ENCODE measurements at places on chromosomes 3 and 15.

DNA sequence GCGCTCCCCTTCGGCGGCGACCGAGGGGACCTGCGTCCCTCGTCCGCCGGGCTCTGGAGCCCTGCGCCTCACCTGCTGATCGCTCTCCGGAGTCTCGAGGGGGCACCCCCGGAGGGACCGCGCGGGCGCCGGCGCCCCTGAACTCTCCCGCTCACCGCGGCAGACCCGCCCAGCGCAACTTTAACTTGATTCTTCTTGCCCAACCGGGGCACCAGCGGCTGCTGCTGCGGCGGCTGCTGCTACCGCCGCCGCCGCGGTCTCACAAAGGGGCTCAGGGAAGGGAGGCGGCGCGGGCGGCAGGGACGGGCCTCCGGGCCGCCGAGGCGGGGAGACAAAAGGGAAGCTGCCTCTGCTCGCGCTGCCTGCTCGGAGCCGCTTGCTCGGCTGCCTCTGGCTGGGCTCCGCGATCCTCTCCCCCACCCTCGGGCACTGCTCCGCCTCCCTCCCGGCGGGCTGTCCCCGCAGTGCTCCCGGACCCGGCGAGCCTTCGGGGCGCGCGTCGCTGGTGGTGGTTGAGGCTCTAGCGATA, at the start of gene PPM1L:
Gene PPM1L (plus strand): TSS at position 456 of the 529 bp plus-strand sequence.
- DNase-seq: peak; percentile 65

DNA sequence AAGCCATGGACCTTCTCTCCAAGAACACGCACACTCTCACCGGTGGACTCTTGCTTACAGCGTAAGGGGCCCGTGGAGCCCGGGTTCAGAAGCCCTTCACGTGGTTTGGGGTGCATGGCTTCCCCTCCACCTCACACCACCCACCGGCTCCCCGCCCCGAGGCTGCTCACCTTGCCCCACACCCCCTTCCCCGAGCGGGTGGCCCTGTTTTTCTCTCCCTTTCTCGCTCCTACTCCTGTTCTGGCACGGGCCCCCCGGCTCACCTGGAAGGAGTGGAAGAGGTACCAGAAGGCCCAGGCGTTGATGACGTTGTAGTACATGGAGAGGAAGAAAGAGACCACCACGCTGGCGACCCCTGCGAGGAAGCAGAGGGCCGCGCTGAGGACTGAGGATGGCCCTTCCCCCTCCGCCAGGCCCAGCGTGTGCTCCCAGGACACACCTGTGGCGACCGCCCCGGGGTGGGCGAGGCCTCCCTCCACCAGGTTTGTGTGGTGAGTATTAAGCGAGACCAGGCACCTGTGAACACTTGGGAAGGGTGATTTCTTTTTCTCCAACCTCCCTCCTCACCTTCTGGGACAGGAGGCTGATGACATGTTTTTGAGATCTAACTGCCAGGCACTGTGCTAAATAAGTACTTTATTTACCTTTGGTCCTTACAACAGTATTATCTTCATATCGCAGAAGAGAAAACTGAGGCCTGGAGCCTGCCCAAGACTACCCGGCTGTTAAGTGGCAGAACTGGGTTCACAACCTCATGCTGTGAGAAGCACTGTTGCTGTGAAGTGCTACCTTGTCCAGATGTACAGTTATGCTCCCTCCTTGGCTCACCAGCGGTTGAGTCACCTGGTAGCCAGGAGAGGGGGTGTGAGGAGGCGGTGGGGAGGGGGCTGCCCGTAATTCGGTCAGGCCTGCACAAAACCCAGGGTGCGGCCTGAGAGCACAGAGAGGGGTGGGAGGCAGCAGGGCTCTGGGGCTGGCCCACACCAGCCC, 16.3 kb downstream of the SLC6A20 start:
- DNase-seq: no peak

DNA sequence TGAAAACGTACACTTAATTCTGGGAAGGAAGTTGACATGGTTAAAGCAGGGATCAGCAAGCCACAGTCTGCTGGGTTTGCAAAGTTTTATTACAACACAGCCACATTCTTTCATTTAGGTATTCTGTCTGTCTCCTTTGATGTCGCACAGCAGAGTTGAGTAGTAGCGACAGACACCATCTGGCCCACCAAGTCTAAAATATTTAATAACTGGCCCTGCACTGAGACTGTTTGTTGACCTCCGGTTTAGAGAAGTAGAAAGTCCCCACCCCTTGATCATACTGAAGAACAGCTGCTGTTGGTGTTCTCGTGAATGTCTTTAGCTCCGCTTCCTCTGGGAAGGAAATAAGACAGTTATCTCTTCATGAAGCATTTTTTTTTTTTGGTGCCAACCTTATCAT, 66.2 kb downstream of the MCTP2 start:
- DNase-seq: no peak

GRCh38 chr15:85963262-85963760, 116.4 kb upstream of the AGBL1 start:
- no peak for DNase-seq

GRCh38 chr3:147799601-147800000, 390.4 kb downstream of the ZIC1 start:
- DNase-seq: peak; percentile 33

GRCh38 chr3:4977001-4977852, 2.0 kb upstream of the BHLHE40 start:
- DNase-seq: peak; percentile 54

Measured in globus pallidus (tissue), 1 donor.